GF-D8 (cell line): ENCODE measurements at places on chromosomes 1 and 21.

GRCh38 chr21:25809013-25809412, 74.2 kb downstream of the GABPA start:
- no peak for DNase-seq

DNA sequence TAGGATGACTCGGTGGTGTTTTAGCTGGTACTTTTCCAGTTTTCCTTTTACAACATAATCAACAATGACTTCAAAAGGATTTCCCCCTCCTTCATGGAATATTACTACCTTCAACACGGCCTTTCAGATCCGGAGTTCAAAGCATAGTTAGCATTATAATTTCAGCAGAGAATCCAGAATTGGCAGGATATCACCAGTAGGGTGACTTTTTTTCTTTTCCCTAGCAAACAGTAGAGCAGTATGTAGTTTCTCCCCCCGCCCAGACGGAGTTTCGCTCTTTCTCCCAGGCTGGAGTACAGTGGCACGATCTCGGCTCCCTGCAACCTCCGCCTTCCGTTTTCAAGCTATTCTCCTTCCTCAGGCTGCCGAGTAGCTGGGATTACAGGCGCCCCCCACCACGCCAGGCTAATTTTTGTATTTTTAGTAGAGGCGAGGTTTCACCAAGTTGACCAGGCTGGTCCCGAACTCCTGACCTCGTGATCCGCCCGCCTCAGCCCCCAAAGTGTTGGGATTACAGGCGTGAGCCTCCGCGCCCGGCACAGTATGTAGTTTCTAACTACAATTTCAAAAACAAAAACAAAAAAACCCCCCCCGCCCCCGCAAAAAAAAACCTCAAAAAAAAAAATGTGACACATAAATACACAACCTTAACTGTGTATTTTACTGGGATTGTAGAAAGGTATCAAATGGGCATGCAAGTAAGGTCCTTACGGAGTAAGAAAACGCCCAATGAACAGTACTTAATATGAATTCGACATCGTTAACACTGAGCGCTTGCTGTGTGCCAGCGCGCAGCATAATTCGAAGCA, 1.5 kb upstream of the COX20 start:
- peak; percentile 68 for DNase-seq

DNA sequence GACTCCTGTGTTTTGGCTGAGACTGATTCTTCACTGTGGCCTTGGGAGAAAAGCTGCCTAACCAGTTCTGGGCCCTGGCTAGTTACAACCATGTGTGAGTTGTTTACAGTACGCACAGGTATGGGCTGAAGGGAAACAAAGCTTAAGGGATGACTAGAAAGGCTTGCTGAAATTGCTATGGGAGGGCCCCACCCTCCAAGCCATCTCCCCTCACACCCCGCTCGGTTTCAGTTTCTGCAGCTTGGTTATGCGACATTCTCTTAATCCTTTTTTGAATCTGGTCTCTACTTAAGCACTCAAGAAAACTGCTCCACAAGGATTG, 43.1 kb downstream of the PBX1 start:
- DNase-seq, result no peak

DNA sequence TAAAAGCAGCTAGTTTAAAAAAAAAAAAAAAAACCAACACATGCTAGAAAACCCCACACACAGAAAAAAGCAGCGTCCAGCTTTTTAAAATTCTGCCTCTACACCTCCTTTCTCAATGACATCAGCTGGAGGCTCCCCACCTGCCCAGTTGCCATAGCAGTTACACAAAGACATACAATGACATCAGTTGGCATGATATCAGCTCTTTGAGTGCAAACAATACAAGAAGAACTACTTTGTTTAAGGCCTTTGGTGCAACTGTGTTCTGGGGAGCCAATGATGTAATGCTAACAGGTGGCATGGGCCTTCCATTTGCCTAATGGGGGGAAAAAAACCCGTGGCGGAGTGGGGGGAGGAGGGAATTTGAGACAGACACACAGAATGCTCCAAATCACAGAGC, 32.9 kb downstream of the DUSP10 start:
- peak; percentile 88 for DNase-seq

DNA sequence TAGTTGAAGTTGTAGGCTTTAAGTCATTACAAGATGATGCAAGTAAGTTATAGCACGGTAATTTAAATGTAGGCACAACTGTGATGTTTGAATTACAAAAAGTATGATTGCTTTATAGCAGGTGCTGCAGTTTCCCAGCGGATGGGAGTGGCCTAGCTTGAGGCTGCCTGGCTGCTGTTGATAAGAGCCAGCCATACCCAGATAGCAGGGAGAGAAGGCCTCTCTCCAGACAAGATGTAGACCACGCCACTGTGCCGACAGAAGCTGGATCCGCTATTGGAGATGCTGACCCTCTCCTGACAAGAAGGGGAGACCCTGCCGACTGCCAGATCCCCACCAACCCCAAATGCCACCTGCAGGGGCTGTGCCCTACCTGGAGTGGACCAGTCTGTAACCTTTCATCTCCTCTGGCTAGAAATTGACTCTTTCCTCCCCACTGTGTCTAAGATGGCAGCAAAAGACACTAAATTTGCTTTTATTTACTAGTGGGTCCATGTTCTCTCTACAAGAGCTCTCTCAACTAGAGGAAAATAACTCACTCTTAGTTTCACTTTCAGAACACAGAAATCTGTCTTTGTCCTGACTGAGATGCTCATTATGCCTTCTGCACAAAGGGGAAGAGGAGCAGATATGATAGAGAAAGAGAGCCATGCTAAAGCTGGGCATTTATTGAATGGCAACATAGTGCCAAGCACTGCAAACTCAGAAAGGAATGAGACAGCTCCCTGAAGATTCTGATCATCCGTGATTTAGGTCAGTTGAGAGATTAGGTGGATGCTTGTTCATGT, 127.9 kb downstream of the URB2 start:
- DNase-seq, result no peak

DNA sequence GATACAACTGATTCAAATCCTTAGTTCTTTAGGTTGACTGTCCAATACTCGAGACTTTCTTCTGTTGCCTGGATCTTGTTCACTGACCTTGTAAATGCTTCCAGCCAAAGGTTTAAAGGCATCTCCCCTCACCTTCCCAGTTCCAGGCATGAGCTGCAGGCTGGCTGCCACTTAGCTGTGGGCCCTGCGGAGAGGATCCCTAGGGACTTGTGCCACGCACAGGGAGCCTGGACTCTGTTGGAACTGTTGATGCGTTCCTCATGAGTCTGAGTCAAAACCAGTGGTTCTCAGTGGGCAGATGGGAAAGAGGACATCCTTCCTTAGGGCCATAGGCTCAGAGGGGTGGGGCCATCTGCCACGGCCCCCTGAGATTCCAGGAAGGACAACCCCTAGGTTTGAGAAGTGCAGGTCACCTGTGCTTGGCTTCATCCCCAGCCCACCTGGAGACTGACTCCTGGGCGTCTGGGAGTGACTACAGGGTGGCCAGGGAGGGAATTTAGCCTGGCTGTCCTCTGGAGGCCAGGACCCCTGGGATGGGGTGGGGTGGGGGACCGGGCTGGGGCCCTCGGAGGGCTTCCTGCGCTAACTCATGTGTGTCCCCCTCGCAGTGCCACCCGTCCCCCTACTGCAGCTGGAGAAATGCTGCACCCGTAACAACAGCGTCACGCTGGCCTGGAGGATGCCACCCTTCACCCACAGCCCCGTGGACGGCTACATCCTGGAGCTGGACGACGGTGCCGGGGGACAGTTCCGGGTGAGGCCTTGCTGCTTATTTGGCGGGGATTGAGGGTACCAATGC, 37.6 kb upstream of the GNPAT start:
- DNase-seq, result no peak

DNA sequence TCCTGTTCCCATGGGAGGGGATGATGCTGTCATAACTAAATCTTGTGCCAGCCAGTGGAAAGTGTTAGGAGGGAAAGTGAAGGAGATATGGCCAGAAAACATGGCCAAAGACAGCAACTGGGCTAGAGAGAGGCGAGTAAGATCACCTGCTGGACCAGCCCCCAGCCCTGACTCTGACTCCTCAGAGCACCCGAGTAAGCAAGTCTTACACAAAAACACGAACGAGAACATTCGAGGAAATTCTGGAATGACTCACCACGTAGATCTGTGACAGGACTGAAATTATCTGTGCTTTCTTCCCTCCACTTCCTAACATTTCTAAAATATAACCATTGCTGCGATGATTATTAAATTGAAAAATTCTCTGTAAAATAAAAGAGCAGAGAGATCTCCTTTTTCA, 9.2 kb downstream of the ZNF496 start:
- DNase-seq, result no peak

- no peak for DNase-seq
Observed at GRCh38 chr1:69643266-69643665, 75.5 kb downstream of the LRRC7 start.

DNA sequence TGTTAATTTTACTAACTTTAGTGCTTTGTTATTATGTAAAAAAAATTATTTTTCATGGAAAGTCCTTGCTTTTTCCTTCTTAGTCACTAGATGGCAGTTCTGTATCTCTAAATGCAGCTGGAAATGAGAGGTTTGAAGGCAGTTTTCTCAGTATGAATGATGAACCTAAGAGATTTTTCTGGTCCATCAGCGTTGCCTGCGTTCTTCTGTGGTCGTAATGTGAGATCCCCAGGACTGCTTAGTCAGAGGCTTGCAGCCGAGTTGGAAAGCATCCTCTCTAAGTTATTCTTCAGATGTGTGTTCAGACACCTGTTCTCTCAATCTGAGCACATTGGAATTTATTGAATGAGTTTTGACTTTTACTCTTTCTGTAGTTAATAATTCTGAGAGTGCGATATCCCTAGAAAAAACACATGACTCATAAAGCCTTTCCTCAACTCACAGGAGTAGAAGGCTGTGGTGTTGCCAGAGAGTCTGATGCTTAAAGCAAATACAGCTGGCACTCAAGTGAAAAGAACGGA, 99.3 kb downstream of the FMN2 start:
- DNase-seq, result no peak

- DNase-seq, result no peak
Observed at GRCh38 chr1:59057211-59057694, 239.6 kb upstream of the FGGY start.

- no peak for DNase-seq
Observed at GRCh38 chr21:17964716-17965115, 145.6 kb upstream of the C21orf91 start.

GRCh38 chr1:40782371-40782956, 1.1 kb upstream of the KCNQ4 start:
- no peak for DNase-seq

DNA sequence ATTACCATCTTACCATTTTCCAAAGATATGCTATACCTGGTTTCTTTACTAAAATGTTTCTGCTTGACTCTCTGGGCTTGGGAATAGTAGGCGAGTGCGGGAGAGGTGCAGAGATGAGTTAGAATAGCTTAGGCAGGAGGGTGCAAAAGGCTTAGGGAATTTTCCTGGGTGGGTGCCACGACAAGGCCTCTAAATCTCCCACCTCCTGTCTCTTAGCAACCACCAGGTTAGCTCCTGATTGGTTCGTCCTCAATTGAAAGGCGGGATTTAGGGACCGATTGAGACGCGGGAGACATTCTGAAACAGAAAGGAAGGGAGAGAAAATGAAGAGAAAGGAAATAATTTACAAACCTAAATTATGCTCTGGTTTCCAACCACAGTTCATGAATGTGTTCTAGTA, 3.1 kb downstream of the ACKR1 start:
- DNase-seq, result no peak

DNA sequence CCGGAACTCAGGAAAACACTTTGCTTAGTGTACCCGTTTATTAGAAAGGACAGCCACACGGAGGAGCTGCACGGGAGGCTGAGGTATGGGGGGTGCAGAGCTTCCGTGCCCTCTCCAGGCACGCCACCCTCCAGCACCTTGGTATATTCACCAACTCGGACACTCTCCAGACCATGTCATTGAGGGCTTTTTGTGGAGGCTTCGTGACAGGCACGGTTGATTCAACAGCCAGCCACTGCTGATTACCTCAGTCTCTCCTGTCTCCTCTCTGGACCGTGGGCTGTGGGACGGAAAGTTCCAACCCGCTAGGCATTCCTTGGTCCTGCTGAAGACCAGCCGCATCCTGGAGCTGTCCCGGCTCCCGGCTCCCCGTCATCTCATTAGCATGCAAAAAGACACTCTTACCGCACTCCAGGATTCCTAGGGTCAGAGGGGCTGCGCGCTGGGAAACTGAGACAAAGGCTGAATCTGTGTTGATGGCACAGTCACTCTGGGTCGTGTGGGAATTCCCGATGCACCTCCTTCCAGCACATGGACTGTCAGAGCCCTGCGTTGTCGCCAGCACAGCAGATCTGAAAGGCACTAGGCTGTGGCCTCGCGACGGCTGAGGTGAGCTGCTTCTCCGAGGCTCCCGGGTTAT, 65.6 kb downstream of the PRKCZ start:
- no peak for DNase-seq

DNA sequence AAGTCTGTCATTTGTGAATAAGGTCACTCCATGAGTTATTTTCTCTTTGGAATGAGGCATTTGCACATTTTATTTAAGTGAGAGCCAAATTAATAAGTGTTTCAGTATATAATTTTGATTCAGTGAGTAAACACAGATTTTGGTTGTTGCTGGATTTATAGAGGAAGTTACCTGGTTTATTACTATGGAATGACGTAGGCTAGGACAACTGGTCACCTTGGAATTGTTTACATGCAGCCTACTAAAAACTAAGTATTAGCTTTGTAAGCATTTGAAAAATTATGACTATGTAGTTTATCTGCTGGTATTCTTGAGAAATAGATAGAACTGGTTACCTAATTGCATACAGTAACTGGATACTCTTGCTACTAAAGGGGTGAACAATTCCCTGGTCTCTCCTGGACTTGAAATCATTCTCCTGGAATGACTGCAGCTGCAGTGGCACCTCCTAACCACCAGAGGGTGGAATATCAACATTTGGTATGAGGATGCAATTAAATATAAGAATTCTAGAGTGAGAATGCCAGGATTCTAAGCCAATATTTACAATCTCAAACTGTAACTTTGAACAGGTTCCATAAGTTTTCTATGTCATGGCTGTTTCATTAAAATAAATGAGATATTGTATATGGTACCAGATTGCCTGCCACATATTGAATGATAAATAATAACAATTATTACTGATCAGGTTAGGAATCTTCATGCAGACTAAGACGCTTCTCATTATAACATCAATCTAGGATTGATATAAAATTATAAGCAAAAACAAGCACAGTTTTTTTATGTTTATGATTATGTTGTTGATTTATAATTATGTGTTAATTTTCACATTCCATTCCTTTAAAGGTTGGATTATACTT, 3.5 kb upstream of the KRTAP27-1 start:
- DNase-seq, result no peak

DNA sequence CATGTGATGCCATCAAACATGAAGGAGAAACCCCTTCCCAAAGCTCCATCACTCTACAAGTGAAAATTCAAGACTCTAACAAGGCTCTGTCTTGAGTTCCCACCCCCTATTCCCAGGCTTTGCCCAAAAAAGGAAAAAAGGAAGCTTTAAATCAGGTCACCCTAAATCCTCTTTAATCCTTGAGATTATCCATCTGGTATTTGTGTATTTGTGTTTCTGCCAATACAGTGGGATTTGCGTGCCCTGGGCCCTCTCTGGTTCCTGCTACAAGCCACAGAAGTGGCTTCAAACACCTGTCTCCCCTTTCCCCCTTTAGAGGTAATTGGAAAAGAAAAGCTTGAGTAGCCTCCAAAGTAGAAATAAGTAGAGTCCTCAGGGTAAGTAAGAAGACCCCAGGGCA, 120.4 kb downstream of the EDEM3 start:
- DNase-seq, result no peak
